ENCODE measurements at places on chromosomes 11 and 22. TPM values are rescaled to one million over a fixed set of nuclear protein-coding genes. Genes with fewer than 3 reads are reported as not detected.

- no peaks in the 10 kb centered on the region for H3K27me3 ChIP-seq
- H3K4me1 ChIP-seq: peaks cover 99% of the 10 kb centered on the region
These were observed 39.1 kb upstream of the LYVE1 start for GRCh38 chr11:10607462-10608132.

Gene TH
- total RNA-seq: not detected

Gene GGT5
- not detected for total RNA-seq

GRCh38 chr22:26318975-26319374 lies 110.1 kb upstream of the ASPHD2 start:
- H3K4me1 ChIP-seq: no peaks in the 10 kb centered on the region
- no peak overlapping the region for H3K4me3 ChIP-seq
- no peak overlapping the region for H3K27ac ChIP-seq
- no peaks in the 10 kb centered on the region for H3K36me3 ChIP-seq
- DNase-seq: no peak

GRCh38 chr22:46972256-46972655 lies 209.8 kb downstream of the TBC1D22A start:
- no peak overlapping the region for H3K27ac ChIP-seq
- H3K4me3 ChIP-seq: no peak overlapping the region
- peaks cover 51% of the 10 kb centered on the region for H3K36me3 ChIP-seq
- H3K27me3 ChIP-seq: no peaks in the 10 kb centered on the region

- H3K4me1 ChIP-seq: peaks cover 22% of the 10 kb centered on the region
- H3K4me3 ChIP-seq: no peak overlapping the region
- H3K27me3 ChIP-seq: peaks cover 35% of the 10 kb centered on the region
- no peaks in the 10 kb centered on the region for H3K36me3 ChIP-seq
These were observed 5.0 kb downstream of the PHLDB1 start for GRCh38 chr11:118612378-118612777.

Gene ZNF70
- 4.9 TPM for total RNA-seq

DNA sequence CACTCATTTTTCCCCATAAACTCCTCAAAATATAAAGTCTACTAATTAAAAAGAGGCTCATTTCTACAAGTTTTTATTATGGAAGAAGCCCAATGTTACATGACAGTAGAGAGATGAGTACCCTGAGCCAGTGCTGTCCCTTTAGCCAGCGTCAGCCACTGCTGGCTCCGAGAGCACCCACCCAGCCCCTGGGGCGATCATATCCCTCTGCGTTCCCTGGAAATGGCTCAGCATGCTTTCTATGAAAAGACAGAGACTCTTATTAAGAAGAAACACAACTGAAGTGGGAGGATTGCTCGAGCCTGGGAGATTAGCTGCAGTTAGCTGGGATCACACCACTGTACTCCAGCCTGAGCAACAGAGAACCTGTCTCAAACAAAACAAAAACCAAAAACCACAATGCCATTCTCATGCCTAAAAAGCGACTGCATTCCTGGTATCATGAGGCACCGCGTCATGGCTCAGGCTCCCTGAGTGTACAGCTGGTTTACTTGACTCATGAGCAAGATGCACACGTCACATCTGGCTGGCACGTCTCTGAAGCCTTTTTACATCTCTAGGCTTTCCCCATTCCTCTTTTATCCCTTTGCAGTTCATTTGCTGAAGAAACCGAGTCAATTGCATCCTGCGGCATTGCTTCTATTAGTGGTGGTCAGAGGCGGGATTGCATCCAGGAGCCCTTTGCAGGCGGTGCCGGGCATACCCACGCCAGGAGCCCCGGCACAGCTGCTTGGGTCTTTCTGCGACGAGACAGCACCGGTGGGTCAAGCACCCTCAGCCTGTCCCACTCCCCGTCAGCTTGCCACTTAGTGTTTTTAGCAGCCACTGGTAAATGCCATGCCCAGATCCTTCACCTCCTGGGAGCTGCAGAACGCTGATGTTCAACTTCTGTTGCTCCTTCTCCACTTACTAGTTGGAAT lies 119.9 kb downstream of the CTTN start:
- H3K36me3 ChIP-seq: no peaks in the 10 kb centered on the region
- H3K27me3 ChIP-seq: peaks cover 8% of the 10 kb centered on the region
- H3K27ac ChIP-seq: no peak overlapping the region

Gene KCNJ1
- 0.20 TPM for total RNA-seq

Measured in activated B cell treated with CpG ODN at 0.5 μM for 24 hours (primary cell).